CD4-positive, alpha-beta memory T cell (primary cell): ENCODE measurements at places on chromosomes 5 and 9. TPM values are rescaled to one million over a fixed set of nuclear protein-coding genes. Genes with fewer than 3 reads are reported as not detected.
A peak's percentile ranks its signal among the peaks of the same experiment; 100 is the strongest.

DNA sequence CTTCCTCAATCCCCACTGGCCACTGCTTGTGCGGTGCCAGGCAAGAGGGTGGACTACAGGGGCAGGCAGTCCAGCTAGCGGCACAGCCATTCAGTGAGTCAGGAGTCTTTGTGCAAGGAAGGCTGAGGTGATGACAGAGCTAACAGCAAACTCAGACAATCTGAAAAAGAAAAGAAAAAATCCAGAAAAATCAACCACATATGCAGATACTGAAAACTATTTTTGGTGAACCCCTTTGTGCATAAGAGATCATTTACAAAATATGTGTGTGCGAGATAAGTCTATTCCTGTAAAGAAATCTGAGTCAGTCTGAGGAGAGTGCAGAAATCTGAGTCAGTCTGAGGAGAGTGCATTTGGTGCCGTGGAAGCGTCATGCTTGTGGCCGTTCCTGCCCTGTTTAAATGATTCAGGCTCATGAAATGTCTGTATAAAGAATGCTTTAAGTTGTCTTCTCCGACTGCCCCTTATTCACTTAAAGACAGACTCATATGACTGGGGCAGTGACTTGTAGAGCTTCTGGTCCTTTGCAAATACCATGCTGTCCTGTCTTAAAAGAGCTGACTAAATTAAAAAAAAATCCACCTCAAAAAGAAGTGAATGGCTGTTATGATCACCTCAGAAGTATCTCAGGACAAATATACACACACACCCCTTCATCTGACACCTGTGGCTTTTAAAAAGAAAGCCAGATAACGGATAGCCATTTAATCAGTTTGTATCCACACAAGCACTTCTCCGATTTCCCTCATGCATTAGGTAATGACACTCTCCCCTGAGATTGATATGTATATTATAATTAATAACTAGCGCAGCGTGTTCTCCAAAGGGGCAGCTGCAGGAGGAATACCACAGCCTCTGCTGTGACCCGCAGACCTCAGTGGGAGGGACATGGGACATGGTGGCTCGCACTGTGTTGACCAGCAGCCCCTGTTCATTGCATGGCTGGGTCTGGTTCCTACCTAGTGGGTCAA, 47.3 kb downstream of the TRIO start:
- DNase-seq = no peak

ENTPD2 gene
- total RNA-seq = not detected

- no peak for DNase-seq
Observed at GRCh38 chr9:79329861-79330260, 241.9 kb upstream of the TLE4 start.

DNA sequence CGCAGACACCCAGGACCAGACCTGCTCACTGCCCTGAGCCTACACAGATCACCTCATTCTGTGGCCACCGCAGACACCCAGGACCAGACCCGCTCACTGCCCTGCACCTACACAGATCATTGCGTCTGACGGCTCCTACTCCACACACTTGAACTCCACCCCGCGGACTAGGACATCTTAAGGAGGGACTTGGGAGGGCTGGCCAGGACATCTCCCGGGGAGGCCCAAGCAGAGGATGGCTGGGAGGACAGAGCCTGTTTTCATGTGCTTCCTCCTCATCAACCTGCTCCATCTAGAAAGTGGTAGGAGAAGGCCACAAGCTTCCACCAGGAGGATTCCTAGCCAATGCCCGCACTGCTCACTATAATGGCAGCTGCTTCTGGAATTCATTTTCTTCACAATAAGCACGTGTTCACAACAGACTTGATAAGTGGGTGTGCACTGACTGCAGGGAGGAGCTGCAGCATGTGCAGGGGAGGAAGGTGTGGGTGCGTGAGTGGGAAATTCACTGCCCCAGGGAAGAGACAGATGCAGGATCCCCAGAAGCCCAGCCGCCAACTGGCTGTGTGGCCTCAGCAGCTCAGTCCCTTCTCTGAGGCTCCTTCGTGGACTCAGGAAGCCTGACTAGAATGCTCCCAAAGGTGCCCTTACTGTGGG, 64.8 kb downstream of the AK8 start:
- no peak for DNase-seq

DNA sequence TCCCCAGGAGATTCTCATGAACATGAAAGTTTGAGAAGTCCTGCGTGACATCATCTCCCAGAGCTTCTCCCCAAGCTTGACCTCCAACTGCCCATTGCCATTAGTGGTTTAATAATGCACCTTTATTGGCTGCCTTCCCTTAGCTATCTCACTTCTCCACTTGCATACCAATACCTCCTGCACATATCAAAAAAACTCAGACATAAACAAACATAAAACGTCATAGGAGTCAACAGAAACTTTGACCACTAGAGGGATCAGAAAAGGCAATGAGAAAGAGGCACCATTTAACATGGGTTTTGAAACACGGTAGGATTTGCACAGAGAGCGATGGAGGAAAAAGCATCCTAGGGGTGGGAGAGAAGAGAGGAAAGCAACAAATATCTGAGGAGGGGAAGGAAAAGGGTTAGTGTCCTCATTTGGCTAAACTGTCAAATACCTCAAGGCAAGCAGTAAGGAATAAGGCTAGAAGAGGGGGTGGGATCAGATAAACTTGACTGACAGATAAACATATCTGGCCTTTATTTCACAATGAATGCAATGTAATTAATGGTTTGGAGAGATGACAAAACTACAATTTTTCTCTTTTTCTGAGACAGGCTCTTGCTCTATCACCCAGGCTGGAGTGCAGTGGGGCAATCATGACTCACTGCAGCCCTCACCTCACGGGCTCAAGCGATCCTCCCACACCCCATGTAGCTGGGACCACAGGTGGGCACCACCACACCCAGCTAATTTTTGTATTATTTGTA, 27.0 kb downstream of the GNAQ start:
- DNase-seq = peak; percentile 9

DNA sequence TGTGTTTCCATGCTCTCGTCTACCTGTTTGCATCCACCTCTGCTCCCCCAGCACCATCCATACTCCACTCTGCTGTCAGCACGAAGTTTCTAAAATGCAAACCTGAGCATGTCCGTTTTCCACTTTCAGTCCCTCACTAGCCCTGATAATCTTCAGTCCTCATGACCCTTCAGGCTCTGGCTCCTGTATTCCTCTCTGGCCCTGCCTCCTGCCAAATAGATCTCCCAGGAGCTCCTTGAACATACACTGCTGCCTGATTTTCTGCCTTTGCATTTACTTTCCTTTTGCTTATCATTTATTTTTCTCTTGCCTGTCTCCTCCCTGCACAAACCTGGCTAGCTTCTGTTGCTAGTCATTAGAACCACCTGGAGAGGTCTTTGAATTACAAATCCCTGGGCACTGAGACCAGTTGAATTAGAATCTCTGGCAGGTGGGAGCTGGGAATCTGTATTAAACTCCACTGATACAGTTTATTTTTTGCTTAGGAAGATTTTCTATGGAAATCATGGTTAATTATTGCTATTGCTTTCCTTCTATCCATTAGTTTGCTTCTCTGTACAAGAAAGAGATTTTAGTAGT, 18.5 kb downstream of the ARHGEF28 start:
- no peak for DNase-seq
